GM12864 (cell line): ENCODE measurements at places on chromosomes 12 and 14.

DNA sequence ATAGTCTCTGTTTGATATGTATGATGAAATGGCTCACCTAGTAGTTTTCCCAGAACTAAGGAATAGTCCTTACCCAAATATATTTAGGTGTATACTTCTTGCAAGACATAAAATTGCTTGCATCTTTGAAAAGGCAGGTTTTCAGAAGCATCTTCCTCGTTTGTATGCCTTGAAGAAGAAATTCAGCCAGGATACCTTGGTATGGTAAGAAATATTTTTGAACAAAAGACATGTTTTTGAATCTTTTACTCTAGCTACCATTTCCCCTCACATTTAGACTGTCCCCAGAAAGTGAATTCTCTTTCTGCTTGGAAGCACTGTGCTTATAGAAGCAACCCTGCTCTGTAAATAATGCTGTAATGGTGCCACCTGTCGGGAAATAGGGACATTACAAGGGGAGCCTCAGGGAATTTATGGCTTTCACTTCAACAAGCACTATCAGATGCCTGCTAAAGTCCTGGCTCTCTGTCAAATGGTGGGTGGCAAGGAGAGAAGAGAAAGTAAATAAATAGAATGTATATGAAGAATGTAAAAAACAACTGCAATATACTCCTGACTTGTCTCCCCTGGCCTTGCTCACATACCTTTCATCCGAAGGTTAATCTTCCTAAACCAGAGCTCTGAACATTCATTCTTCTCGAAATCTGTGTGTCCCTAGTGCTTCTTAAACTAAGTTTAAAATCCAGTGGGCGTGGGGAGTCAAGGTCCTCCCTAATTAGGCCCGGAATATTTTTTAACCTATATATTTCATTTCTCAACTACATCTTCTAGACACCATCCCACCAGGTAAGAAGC lies 6.1 kb downstream of the CCDC184 start:
- DNase-seq, result no peak

DNA sequence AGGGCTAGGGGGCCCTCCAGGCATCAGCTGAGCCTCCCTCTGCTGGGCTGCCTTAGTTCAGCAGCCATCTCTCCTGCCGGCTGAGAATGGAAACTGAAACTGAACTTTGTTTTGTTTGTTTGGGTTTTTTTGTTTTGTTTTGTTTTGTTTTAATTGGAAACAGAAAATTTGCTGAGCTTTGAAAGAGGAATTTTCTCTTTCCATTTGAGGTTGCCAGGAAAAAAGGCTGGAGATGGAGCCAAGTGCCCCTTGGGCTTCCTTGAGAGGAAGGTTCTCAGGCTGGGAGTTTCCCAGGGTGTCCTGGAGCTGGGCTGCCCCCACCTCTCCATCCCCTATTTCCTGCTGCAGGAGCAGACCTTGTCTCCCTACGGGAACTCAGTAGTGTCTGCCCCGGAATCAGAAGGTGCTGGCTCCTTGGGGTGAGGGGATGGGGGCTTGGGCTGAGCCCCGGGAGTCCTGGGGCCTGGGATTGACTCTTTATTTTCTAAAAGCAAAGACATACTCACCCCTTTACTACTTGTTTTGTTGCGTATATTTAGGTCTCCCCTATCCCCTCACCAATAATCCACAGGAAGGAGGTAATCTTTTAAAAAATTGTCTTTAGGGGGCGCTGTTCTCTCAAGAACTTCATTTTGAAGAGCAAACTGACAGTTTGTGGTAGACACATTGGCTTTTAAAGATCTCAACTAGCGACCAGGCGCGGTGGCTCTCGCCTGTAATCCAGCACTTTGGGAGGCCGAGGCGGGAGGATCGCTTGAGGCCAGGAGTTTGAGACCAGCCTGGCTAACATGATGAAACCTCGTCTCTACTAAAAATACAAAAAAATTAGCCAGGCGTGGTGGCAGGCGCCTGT lies 21.3 kb upstream of the OASL start:
- DNase-seq, result peak; percentile 56

- no peak for DNase-seq
These were observed 458.0 kb downstream of the FLRT2 start for GRCh38 chr14:85987907-85988306.

GRCh38 chr14:84129941-84130340 lies 1400.0 kb upstream of the FLRT2 start:
- no peak for DNase-seq

DNA sequence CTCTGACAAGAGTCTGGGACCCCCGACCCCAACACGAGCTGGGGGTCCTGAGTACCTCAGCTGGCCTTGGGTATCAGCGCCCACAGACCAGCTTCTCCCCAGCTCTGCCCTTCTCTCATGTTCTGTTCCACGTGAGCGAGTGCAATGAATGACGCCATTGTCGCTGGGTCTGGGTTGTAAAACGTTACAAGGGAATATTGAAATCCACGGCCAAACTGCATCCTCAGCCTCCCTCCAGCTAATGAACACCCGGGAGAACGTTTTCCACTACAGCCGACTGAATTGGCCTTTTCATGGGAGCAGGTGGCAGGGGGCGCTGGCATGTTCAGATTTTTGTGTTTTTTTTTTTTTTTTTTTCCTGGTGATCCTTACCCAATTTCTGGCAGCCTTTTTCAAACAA lies 34.7 kb downstream of the TBX5 start:
- no peak for DNase-seq

DNA sequence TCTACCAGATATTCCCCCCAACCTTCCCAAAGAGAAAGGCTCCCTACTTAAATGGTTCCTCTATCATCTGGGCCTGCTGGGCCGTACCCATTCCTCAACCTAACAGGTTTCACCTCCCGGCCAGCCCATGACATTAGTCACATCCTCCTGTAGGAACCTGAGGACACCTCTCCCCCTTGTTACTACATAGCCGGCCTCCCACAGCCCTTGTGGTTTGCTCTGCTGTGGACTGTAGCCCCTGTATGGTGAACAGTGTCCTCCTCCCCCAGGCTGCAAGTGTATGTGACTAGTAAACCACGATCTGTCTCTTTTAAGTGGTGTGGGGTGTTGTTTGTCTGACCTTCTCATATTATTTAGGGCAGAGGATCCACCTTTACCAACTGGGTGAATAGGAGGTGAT lies 371.7 kb downstream of the RGS6 start:
- DNase-seq, result no peak

GRCh38 chr14:21056520-21057163 lies 980 bp upstream of the RNASE8 start:
- DNase-seq, result no peak

DNA sequence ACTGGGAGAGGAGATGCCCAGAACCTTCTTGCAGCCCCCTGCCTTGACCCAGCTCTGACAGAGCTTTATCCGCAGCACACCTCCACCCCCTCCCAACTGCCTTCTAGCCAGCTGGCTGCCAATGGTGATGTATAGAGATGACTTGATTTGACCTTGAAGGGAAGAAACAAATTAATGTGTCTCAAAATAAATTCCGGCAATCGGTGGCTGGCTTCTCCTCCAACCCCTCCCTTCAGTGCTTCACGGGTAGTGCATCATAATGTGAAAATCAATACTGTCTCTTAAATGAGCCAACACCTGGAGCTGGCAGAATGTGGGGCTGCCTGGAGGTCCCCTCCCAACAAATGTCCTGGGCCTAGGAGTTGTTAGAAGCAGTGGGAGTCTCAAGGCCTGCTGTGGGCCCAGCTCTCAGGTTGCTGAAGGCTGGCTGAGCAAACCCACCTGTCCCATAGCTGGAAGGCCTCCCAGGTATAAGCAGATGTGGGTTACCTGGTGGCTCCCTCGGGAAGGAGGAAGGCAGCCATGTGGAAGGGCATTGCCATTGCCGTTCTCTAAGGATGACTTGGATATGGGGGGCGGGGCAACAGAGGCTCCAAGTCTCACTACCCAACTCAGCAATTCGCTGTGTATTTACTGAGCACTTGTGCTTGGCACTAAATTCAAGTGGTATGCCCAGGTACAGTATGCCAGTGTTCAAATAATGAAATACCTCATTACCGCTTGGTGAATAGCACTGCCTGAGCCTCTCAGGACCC lies 23.2 kb downstream of the HSPB8 start:
- DNase-seq, result no peak

DNA sequence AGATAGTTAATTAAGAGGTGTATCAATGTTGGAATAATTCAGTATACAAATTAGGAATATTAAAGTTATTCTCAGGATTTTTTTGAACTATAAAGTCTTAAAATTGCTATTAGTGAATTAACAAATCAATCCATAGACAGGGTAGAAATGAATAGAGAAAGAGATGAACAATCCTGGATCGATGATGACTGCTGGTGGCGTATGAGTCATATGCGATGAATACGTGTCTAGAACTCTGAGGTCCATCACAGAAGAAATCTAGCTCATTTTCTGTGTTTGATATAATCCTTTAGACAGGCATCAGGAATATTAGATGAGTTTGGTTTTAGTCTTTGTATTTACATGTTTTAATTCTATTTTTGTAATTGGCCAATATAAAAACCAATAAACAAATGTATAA lies 85.4 kb upstream of the RTL1 start:
- no peak for DNase-seq

GRCh38 chr12:11085419-11085818 lies 6.7 kb downstream of the TAS2R43 start:
- DNase-seq, result no peak

DNA sequence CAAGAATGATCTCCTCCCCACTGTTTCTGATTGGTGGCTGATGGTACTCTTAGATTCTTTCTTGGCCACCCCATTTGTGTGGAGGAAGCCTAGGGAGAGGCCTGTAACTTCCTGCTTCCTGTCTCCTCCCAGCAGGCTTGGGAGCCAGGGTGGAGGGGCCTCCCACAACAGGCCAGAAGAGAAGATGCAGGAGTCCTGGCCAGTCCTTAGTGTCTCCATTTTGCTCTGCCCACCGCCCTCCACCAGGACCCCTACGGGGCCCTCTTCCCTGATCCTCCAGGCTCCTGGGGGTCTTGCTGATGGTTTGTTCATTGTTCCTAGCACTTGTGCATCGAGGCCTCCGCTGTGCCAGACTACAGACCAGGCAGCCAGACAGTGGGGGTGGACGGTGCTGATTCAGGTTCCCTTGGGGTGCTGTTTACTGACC lies 6.8 kb downstream of the TSPAN9 start:
- no peak for DNase-seq

DNA sequence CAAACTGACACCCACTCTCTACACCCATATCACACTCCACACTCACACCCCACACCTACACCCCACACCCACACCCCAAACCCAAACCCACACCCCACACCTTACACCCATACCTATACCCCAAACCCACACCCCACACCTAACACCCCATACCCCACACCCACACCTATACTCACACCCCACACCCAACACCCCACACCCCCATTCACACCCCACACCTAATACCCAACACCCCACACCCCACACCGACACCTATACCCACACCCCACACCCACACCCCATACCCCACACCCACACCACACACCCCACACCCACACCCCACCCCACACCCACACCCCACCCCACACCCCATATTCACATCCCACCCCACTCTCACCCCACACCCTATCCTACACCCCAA lies 38.5 kb downstream of the TMEM120B start:
- DNase-seq, result no peak

GRCh38 chr14:76386944-76387782 lies 11.2 kb downstream of the ESRRB start:
- peak; percentile 16 for DNase-seq

DNA sequence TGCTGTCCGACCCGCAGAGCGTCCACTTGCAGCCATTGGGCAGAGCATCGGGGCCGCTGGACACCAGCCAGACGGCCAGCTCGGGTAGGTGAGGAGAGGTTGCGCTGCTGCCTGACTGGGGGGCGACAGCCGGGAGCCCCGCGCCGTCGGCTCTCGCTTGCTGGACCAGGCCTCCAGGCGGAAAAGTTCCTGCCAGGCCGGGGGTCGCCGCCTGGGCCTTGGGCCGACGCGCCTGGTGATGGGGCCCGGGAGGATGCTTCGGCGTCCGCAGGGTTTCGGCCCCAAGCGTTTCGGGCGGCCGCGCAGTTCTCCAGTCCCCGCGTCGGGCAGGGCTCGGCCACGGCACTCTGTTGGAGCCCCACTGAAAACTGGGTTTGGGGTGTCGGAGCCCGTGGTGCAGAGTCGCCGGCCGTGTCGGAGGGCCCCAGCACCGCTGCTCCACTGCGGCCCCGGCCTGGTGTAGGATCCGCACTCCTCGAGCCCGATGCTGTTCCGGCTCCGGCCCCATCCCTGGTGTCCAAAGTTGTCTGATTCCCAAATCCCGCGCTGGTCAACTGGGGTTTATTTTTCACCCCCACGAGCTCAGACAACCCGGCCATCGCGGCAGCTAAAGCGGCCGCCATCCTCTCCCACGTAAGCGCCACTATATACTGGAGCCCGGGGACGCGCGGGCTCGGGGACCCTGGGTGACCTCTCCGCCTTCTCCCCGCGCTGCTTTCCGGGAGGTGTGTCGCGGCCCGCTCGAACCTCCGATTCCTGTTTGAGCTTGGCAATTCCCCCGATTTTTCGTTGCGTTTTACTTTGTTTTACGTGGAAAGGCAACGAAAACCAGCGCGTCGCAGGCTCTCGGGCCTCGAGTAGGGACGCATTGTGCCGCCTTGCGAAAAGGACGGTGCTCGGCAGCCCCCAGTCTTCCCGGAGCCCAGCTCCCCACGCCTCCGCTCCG lies 872 bp downstream of the VSX2 start:
- DNase-seq, result no peak

GRCh38 chr12:56007564-56008559 lies 10.8 kb downstream of the SUOX start:
- DNase-seq, result no peak

- DNase-seq, result no peak
These were observed 12.2 kb downstream of the PRORP start for GRCh38 chr14:35134329-35135123.

DNA sequence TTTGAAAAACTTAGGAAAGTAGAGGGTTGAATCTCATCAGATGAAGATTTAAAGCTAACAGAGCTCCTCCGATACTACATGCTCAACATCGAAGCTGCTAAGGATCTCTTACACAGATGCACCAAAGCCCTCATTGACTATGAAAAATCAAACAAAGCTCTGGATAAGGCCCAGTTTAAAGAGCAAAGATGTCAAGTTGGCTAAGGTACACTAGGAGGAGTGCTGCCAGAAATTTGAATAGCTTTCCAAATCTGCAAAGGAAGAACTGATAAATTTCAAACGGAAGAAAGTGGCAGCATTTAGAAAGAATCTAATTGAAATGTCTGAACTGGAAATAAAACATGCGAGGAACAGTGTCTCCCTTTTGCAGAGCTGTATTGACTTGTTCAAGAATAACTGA lies 141.2 kb downstream of the SLC5A8 start:
- DNase-seq, result no peak

DNA sequence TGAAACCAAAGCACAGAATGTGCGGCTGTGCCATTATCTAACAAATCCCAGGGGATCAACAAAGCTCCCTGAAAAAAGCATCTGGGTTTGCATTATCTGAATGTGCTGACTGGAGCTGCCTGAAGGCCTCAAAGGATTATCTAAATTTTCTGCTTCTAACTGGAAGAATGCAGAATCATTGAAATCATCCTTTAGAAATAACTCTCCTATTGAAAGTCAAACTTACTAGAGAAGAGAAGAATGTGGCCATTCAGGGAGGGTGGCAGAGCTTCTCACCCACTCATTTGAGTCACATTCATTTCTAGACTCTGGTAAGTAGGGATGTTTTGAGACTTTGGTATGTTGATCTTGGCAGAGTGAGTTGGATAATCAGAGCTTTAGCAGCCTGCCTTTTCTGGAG lies 220.6 kb upstream of the RGS6 start:
- no peak for DNase-seq
